NAMALWA (cell line): ENCODE measurements at places on chromosomes 13 and 19.

GRCh38 chr13:42394361-42394708 lies 122.4 kb downstream of the AKAP11 start:
- no peak for DNase-seq

- no peak for DNase-seq
These were observed 272.0 kb downstream of the LMO7 start for GRCh38 chr13:75908141-75908540.

GRCh38 chr19:5951338-5951861 lies 26.5 kb downstream of the RANBP3 start:
- peak; percentile 75 for DNase-seq

DNA sequence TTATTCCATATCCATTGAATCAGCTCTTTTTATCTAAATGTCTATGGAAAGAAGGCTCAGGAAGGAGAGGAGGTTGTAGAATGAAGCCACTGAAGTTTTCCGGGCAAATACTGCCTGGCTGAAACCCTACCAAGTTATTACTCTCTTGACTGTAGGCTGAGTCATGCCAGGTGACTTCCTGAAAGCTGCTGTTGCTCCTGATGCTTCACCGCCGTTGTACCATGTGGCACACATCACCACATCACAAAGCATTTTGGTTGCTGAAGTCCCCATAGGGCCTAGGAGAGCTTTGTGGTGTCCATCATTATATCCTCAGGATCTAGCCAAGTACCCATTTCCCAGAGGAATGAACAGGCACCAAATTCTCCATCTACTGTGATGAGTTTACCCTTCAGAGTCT lies 11.1 kb upstream of the TDRD12 start:
- DNase-seq: no peak

GRCh38 chr13:108708921-108709320 lies 79.5 kb downstream of the MYO16 start:
- no peak for DNase-seq

DNA sequence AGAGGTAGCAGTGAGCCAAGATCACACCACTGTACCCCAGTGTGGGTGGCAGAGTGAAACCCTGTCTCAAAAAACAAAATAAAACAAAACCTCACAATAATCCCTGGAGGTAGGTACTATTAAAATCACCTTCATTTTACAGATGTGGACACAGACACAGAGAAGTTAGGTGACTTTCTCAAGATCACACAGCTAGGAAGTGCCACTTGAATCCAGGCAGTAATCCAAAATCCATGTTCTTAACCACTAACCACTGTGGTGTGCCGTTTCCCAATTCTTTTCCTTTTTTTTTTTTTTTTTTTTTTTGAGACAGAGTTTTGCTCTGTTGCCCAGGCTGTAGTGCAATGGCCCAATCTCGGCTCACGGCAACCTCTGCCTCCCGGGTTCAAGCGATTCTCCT lies 9.0 kb downstream of the PPP1R14A start:
- no peak for DNase-seq

- no peak for DNase-seq
These were observed 31.0 kb downstream of the LYL1 start for GRCh38 chr19:13071444-13072187.

DNA sequence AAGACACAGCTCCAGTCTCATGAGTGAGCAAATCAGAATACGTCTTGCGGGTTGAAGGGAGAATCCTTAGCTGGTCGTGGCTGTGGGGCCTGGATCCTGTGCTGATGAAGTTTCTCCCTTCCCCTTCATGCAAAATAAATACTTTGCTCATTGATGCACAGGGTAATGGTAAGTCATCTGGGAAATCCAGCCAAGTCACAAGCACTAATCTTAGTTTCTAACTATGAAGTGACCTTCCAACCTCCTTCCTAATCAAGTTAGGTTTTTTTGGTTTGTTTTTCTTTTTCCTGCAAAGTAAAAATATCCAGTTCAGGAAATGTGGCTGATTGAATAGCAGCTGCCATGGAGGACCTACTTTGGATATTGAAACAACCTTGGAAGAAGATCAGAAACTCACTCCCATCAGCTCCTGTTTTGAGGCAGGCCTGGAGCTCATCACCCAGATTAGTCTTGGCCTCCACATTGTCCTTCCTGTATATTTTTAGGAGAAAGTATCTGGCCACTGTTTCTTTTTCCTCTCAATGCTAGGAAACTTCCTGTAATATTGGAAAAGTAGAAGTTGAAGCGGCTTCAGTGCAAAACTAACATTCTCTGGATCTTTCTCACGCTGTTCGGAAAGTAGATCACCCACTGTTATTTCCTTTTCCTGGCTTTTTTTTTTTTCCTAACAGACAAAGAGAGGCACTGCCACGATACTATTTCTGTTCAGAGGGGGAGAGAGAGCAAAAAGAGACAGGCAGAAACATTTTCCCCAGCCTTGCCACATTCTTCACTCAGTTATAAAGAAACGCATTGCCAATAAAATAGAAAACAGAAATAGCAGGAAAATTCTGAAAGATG lies 12.3 kb upstream of the ARL11 start:
- DNase-seq: no peak

DNA sequence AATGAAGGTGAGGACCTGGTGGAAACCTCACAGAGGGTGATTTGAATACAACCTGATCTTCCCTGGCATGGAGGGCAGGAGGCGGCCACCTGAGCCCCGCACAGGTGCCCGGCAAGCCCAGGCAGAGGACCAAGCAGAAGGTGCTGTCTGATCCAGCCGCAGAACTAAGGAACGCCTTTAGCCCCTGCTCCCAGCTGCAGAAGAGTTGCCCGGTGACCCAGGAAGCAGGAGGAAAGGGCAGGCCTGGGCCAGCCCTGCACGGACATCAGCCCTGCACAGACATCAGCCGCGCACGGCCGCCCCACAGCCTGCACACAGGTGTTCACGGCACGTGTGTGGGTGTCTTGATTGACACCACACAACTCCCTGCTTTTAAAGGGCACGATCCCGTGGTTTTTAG lies 43.1 kb downstream of the RASA3 start:
- DNase-seq: no peak

GRCh38 chr13:84730376-84730775 lies 848.1 kb upstream of the SLITRK1 start:
- DNase-seq: no peak

- peak; percentile 51 for DNase-seq
These were observed 748 bp downstream of the LMNB2 start for GRCh38 chr19:2455851-2456570.

DNA sequence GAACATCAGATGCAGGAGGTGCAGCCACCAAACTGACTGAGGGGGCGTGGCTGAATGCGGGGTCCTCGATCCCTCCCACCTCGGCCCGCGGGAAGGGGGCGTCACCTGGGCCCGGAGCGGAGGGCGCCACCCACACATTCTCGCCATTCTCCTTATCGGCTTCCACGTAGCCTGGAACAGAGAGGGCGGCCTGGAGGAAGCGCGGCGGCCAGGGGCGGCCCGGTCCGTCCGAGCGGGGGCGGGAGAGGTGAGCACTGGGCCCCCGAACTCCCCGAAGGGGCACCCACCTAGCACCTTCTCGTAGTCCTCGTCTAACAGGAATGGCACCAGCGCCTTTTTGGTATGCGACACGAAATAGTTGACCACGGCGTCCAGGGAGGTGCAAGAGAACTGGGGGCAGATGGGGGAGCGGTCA lies 11.8 kb downstream of the STAP2 start:
- DNase-seq: no peak

GRCh38 chr13:41588899-41589298 lies 131.5 kb downstream of the RGCC start:
- DNase-seq: no peak

DNA sequence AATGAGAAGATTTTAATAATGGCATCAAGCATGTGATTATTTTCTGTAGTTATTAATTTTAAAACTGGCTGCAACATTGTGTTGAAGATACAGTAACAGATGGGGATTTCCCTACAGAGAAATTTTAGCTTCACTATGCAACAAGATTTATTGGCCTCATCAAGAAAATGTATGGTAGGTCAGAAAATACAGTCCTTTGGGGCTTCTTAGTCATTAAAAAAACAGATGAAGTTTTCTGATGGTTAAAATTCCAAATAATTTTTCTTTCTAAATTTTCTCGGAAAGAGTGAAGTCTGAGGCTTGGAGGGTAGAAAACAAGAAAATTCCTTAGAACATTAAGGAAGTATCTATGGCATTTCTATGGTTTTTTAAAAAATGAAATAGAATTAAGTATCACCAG lies 1790.8 kb upstream of the PCDH20 start:
- DNase-seq: no peak

- no peak for DNase-seq
These were observed 1.0 kb upstream of the CAPN12 start for GRCh38 chr19:38745316-38745715.

DNA sequence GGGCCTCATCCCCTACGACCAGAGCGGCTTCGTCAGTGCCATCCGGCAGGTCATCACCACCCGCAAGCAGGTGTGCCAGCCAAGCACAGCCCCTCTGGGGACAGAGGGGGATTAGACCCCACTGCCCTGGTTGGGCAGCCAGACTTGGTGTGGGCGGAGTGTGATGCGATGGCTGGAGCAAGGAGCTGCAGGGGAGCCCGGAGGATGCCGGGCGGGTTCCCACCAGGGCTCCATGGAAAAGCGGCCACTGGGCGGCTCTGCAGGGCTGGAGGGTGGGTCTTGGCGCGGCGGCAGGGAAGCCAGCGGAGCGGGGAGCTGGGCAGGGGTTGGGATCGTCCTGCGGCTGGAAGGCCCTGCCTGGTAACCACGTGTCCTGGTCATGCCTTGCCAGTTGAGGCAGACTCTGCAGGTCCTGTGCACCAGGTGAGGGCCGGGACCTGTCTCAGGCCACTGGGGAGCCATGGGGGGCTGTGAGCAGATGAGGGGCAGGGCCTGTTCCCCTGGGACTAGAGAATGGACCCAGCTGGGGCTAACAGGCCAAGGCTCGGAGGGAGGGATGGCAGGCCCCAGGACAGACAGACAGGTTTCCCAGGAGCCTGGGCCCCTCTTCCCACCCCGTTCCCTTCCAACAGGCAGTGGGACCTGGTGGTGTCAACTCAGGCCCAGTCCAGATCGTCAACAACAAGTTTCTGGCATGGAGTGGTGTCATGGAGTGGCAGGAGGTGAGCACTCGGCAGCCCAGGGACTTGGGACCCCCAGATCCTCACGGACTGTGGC lies 6.3 kb downstream of the PTOV1 start:
- DNase-seq: no peak

DNA sequence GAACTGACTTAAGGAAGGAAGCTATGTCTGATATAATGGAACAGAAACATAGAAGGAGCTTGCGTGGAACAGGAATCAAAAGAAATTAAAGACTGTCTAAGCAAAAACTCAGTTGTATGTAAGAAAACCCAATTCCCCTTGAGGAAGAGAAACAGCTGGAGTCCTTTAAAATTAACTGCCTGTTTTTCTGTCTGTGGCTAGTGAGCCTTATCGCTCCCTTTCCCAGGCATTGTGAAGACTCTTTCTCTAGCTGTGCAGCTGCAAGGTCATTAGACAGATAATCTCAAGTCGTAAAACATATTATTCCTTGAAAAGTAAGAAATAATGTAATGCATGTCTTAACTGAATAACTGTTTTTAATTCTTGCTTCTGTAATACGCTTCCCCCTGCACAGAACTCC lies 39.7 kb upstream of the IGSF23 start:
- DNase-seq: no peak

GRCh38 chr19:36605101-36605876 lies at the start of gene ZNF382:
ZNF382 (plus strand) TSS chr19:36605313; CDS start chr19:36609915, 4,602 bp downstream.
- DNase-seq: no peak

- DNase-seq: no peak
These were observed 501 bp downstream of the APLP1 start for GRCh38 chr19:35868823-35869326.

GRCh38 chr19:35006342-35006998 lies 6.3 kb downstream of the GRAMD1A start:
- no peak for DNase-seq

- DNase-seq: peak; percentile 67
These were observed 31.1 kb downstream of the RB1 start for GRCh38 chr13:48334534-48335127.

GRCh38 chr19:33718651-33719254 lies 77.9 kb upstream of the KCTD15 start:
- no peak for DNase-seq

- DNase-seq: no peak
These were observed 276.7 kb downstream of the POU4F1 start for GRCh38 chr13:78326633-78327032.

- no peak for DNase-seq
These were observed 7.3 kb downstream of the NWD1 start for GRCh38 chr19:16726916-16727315.

- peak; percentile 80 for DNase-seq
These were observed 3.6 kb downstream of the LGALS7 start for GRCh38 chr19:38769635-38770211.

- DNase-seq: no peak
These were observed 5.1 kb downstream of the REEP6 start for GRCh38 chr19:1495799-1496713.

GRCh38 chr13:55497486-55497885 lies 1643.2 kb upstream of the PRR20A start:
- DNase-seq: no peak

- DNase-seq: peak; percentile 28
These were observed 96.0 kb downstream of the UBL3 start for GRCh38 chr13:29754473-29754806.

DNA sequence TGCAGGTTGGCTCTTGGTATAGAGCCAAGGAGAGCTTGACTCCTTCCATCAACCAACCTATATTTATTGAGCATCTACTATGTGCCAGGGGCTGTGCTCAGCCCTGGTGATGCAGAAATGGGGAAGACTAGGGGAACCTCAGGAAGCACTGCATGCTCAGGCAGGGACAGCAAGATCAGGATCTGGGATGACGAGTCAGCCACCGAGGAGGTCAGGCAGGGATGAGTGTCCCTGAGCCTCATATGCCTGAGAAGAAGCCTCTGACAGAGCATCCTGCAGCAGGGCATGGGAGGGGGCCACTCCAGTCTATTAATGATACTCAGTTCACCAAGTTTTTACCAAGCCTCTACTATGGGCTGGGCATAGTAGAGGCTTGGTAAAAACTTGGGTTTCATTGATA lies 158.1 kb downstream of the KATNAL1 start:
- DNase-seq: no peak

DNA sequence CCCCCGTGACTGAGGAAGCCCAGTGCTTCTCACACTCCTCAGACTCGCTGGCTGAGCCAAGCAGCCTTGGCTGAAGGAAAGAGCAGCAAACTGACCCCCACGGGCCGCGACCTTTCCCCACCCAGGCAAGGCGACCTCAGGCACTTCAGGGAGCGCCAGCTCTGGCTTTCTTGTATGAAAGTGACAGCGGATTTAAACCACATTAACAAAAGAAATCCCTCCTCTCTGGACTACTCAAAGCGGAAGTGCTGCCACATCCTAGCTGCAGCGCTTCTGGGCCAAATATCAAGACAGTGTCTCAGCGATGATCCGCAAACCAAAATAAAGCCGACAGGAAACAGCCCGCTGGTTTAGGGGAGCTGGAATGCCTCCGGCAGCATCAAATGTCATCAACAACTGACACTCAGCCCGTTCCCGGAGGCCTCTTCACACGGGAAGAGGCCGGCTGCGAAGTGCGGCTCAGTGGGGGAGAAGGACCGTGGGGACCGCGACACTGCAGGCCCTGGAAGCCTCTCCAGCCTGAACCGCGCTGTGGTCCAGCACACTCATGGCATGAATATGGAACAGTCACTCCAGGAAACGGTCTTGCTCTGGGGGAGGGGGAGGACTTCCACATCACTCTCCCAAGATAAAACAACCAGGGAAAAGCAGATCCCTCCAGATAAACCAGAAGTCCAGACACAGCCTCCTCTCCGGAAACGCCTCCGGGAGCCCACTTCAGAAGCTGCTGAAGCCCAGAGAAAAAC lies 1.4 kb downstream of the RASA3 start:
- DNase-seq: peak; percentile 52

- no peak for DNase-seq
These were observed 87.3 kb downstream of the COL4A2 start for GRCh38 chr13:110394371-110394841.

GRCh38 chr19:947707-948539 lies 22.1 kb downstream of the ARID3A start:
- DNase-seq: peak; percentile 96
